ENCODE measurements at places on chromosomes 11 and 22.

DNA sequence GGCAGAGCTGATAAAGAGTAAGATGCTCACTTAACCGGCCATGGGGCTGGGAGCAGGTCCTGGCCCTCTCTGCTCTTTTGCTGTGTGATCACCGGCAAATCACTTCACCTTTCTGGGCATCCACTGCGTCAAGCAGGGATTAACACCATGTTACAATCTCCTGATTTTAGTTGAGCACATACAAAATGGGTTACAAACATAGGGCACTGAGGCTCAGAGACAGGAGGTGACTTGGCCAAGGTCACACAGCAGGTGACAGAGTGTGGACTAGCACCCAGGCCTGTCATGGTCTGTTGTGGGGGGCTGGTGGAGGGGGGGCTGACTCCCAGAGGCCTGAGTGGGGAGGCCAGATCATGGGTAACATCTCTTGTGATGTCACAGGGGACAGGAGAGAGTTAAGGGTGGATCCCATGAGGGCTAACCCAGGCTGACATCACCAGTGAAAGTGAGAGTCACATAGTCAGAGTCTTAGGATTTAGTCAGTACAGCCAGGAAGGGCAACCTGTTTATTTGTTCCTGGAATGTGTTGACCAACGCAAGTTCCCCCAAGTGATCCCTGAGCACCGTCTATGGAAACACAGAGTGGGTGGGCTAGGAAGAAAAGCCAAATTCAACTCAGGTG is 27.8 kb downstream of the GDPD5 start:
- DNase-seq = no peak

- no peak for DNase-seq
Observed at GRCh38 chr11:16526947-16527346, 170.6 kb upstream of the SOX6 start.

- DNase-seq = no peak
Observed at GRCh38 chr22:16776080-16776479, 49.1 kb downstream of the XKR3 start.

GRCh38 chr11:121041072-121041471 is 17.2 kb downstream of the TBCEL start:
- DNase-seq = no peak

- peak; percentile 59 for DNase-seq
Observed at GRCh38 chr22:22463855-22464540, 44.5 kb downstream of the ZNF280B start.

GRCh38 chr11:91742155-91742554 is 482.5 kb upstream of the FAT3 start:
- DNase-seq = no peak

DNA sequence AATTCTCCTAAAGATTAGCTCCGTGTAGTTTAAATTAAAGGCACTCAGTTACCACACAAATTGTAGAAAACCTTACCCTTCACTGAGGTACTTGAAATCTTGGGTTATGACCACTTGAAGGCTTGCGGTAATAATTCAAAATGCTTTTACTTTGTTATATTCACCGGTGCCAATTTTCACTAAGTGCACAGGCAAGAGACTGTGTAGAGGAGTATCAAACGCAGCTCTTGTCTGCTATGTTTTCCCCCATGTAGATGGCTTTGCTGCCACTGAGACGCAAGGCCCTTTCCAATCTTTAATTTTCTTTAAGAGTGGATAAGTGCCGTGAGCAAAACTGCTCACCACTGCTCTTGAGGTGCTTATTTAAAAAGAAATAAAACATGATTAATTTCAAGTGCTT is 155.8 kb downstream of the CADM1 start:
- no peak for DNase-seq

DNA sequence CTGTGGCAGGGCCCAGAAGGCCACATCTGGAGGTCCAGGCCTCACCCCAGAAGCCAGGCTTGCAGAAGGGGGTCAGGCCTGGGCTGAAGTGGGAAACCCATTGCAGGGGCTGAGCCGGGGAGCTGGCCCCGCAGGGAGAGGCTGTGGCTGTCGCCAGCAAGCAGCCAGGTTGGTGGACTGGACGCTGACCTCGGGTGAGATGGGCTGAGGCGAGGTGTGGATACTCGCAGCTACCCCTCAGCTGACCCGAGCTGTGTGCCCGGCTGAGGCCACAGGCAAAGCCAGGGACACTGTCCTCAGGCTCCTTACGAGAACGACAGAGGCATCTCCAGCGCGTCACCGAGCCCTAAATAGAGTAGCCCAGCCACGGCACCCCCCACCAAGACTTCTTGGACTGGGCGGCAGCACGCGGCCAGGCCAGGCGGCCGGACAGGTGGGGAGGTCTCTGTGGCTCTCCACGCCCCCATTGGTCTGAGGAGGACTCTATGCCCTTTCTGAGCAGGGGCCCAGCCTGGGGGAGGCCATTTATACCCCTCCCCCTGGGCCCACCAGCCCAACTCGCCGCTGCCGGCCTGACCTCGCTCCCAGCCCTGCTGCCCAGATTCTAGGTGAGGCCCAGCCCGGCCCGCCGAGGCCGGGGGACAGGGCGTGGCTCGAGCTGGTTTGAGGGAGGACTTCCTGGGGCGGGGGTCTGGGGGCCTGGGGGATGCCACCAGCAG is at the start of gene TNNI2:
Gene TNNI2, plus strand, starts transcription at position 556 of the 719 bp plus-strand sequence. CDS start 716 bp downstream, outside the sequence.
- no peak for DNase-seq

GRCh38 chr11:21430537-21430936 is 761.2 kb downstream of the NELL1 start:
- no peak for DNase-seq

Measured in Calu3 (cell line).